Effector CD8-positive, alpha-beta T cell (primary cell): ENCODE measurements at places on chromosomes 6 and 20.
A peak's percentile ranks its signal among the peaks of the same experiment; 100 is the strongest.

DNA sequence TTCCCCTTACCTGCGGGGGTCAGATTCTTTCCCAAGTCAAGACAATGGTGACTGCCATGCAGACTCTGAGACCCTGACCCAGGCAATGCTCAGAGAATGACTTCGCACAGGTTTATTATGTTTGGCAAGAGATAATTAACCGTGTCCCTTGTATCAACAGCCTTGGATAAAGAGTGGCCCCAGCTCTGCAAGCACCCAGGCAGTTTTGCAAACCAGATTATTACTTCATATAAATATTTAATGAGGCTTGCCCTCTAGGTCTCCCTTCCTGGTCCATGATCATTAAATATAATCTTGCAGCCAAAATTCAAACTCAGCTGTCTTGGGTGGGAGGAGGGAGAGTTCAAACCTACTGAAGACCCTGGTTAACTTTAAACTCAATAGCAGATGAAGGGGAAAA lies 156.5 kb downstream of the ANKRD60 start:
- DNase-seq = no peak

GRCh38 chr6:17311595-17312311 lies 30.6 kb downstream of the RBM24 start:
- DNase-seq = no peak

GRCh38 chr20:10648651-10649050 lies 25.1 kb downstream of the JAG1 start:
- no peak for DNase-seq

GRCh38 chr6:14824484-14825275 lies 421.2 kb upstream of the JARID2 start:
- DNase-seq = no peak

GRCh38 chr6:133814238-133814637 lies 74.7 kb upstream of the TCF21 start:
- DNase-seq = no peak

- no peak for DNase-seq
These were observed 211.4 kb upstream of the CDYL start for GRCh38 chr6:4564801-4565271.

DNA sequence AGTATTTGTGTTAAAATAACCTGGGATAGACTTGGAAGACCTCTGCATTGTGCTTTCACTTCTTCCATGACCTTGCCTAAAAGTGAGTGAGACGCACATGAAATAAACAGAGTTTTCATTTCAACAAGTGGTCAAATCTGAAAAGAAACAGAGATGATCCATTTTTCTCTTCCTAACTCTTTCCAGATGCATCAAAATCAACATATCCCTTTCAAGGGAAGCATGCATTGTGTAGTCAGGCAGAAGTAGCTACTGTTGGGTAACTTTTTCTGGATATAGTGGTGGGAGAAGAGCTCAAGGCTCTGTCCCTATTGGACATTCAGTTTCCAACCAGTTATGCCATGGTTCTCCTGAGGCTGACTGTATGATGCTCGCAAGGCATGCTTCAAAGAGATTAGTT lies 233.0 kb upstream of the JAG1 start:
- DNase-seq = no peak

- no peak for DNase-seq
These were observed 15.1 kb upstream of the NOL7 start for GRCh38 chr6:13600036-13600435.

DNA sequence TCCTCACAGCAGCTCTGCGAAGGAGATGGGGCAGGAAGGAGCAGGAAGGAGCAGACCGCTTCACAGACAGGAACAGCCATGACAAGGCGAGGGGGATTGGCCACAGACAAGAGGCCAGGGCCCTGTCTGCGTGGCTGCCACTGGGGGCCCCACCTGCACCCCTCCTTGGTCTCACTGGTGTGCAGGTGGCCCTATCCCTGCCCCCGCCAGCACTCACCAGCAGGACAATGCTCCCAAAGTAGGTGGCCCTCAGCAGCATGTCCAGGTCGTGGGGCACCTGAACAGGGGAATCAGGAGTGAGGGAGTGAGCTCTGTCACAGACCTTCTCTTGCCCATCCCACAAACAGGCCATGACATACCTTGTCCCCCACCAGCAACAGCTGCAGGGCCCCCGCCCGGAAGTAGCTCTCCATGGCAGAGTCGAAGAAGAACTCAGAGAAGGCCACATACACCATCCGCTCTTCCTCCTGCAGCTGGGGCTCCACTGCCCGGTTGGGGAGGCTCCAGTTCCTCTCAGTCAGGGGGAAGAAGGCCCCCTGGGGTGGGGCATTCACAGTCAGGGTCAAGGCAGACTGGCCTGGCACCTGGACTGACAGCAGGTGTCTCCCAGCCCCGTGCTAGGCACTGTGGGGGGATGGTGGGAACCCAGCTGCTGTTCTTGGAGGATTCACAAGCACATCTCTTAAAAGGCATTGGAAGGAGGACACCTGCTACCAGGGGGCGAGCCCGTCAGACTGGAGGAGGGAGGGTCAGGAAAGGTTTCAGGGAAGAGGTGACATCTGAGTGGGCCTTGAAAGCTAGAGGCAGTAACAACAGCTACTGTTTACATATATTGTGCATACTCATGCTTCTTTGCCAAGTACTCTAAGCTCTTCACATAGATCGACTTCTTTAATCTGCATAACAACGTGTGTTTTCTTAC lies 7.1 kb downstream of the PLTP start:
- DNase-seq = no peak

DNA sequence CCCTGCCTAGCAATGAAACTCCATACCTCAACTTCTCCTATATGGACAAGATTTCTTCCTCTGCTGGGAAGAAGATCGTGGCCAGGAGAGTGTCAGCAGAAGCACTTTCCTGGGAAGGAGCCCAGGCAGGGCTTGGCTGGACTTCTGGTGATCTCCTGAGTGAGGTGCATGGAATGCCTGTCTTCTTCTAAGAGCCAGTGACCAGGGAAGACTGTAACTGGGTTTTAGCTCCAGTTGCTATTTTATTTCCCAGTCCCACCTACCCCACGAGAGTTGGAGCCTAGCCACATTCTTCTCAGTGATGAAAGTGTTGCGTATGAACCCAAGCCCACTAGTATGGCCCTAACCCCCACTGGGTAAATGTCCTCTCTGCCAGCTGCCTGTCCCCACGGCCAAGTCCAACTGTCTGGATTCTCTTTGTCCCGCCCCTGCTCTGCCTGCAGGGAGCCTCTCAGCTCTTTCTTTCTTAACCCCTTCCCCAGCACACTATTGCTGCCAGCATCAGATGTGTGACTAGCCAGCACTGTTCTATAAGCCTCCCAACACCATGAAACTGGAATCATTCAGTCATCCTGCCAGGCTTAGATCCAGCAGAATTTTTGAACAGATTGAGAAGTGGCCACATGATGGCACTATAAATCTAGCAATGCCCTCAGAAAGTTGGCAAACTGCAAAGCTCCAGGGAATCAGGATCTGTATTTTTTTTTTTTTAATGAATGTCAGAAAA lies 69.8 kb upstream of the FAM184A start:
- no peak for DNase-seq

GRCh38 chr6:85431271-85431670 lies 18.6 kb upstream of the NT5E start:
- no peak for DNase-seq

GRCh38 chr20:60039526-60039925 lies 81.3 kb downstream of the CDH26 start:
- DNase-seq = no peak

DNA sequence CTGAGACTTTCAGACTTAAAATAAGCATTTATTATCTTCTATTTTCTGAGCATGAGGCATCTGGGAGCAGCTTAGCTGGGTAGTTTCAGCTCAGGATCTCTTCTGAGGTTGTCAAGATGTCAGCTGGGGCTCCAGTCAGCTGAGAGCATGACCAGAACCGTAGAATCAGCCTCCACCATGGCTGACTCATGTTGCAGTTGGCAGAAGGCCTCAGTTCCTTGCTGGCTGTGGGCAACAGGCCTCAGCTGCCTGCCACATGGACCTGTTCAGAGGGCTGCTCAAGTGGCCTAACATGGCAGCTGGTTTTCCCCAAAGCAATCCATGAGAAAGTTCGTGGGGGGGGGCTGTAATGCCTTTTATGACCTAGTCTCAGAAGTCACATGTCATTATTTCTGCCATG lies 142.3 kb downstream of the LY86 start:
- no peak for DNase-seq

DNA sequence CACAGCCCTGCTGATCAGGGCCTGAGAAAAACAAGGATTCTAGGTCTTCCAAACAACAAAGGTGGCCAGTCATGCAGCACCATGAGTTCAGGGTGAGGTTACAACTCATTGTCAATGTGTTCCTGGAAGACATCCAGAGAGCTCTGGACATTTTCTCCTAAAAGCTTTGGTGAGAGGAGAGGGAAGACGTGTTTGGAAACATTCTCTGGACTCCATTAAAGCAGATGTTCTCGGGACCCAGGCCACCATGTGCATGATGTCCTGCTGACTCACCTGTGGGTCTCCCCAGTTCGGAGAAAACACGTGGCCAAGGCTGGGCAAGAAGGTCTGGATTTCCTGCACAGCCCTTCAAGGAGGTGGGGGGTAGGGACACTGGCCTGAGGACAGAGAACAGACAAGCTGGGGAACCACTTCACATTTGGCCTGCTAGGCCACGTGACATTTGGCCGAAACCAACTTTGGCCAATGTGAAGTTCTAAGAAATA lies 61.6 kb downstream of the KCNB1 start:
- DNase-seq = no peak

DNA sequence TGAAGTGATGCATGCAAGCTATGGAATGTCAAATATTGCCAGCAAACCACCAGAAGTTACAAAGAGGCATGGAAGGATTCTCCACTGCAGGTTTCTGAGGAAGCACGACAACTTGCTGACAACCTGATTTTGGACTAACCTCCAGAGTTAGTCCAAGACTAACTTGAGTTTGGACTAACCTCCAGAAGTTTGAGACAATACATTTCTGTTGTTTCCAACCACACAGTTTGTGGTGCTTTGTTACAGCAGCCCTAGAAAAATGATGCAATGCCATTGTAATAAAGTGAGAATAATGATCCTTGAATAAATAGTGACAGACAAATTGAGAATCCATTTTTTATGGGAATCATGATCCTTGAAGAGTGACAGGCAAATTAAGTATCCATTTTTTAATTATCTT lies 169.9 kb upstream of the HDDC2 start:
- no peak for DNase-seq

GRCh38 chr6:125866433-125866832 lies 75.7 kb downstream of the NCOA7 start:
- DNase-seq = no peak

GRCh38 chr6:110682460-110682853 lies 132.8 kb downstream of the CDK19 start:
- peak; percentile 30 for DNase-seq

GRCh38 chr6:168190646-168191443 lies 111.8 kb upstream of the FRMD1 start:
- DNase-seq = no peak

DNA sequence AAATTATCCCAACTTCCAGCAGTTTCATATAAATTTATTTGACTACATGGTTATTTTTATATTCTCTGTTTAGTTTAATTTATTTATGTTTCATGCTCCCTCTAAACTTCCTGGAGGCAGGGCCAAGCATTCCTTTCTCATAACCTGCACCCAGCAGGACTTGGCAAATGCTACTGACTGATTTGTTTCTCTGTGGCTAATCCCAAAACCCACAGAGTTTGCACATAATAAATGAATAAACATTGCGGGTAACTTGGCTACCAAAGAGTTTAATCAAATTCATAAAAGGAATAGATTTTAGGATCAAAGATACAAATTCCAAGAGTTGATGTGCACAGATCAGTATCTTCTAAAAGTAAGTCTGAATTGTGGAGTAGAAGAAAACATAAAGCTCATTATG lies 239.5 kb downstream of the SLC35F1 start:
- DNase-seq = no peak
